ENCODE measurements at places on chromosomes 7 and 10.

DNA sequence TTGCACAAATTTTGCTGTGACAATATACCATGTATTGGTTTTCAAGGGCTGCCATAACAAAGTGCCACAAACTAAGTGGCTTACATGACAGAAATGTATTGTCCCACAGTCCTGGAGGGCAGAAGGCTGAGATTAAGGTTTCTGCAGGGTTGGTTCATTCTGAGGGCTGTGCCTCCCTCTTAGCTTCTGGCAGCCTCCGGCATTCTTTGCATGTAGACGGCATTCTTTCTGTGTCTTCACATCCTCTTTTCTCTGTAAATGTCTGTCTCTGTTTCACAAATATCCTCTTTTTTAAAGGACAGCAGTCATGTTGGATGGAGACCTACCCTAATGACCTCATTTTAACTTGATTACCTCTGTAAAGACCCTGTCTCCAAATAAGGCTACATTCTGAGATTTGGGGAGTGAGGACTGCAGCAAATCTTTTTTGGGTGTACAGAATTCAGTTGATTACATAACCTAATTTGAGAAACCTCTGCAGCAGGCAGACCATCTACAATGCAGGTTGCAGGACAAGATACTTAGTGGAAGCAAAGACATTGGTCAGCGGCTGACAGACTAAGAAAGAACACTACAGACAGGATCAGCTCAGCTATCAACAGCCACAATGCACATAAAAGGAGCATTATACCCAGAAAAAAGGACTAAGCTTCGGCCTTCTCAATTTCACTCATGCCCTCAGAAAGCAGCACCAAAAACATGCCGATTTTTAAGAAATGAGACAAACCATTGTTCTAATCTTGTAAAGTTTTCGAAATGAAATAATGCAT, 84.6 kb upstream of the FAM3C start:
- DNase-seq = no peak

DNA sequence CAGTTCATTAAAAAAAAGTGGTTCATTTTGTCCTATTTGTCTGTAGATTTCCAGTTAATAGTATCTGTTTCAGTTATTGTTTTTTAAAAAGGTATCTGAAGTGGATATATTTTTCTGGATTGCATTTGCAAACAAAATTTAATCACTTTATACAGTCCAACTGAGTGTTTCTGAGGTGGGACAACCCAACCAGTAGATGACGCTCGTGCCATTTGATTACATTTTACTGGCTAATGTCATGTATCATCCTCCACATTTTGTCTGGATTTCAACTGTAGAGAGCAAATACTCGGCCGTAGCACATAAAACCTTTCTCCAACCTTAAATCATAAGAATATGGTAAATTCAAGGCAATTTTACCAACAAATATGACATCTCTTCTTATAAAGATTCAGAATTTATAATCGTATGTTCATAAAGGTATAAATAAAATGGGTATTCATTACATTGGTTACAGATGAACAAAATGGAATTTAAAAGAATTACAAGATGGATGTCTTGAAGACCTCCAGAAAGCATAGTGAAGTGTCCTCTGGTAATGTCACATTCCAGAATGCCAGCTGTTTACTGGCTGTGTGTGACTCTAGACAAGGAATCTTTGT, 789.0 kb downstream of the PHTF2 start:
- no peak for DNase-seq

- DNase-seq = no peak
Measured at GRCh38 chr7:33261585-33261984, 132.2 kb downstream of the BBS9 start.

DNA sequence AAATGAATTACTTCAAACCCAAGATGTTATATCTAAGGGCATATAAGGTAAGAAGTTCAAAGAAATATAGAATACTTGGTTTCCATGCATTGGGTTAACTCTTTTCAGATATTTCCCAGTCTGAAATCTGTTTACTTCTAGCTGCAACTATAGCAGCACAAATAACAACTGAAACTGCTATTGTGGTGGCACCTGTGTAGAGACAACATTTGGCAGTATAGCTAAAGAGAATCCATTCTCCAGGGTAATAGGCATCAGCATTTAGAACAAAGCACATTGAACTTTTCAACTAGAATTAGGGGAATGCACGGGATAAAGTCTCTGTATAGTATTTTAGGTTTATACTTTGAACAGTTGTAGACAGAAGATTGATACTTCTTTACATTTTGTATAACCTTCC, 19.7 kb upstream of the CALCR start:
- no peak for DNase-seq

- DNase-seq = no peak
Measured at GRCh38 chr10:97494863-97495506, 3.2 kb downstream of the MMS19 start.

GRCh38 chr7:43530553-43531410, 52.1 kb upstream of the STK17A start:
- DNase-seq = no peak

- DNase-seq = no peak
Measured at GRCh38 chr7:86978808-86979506, 80.5 kb downstream of the ELAPOR2 start.

- DNase-seq = no peak
Measured at GRCh38 chr7:30062587-30062986, 34.4 kb downstream of the PLEKHA8 start.

DNA sequence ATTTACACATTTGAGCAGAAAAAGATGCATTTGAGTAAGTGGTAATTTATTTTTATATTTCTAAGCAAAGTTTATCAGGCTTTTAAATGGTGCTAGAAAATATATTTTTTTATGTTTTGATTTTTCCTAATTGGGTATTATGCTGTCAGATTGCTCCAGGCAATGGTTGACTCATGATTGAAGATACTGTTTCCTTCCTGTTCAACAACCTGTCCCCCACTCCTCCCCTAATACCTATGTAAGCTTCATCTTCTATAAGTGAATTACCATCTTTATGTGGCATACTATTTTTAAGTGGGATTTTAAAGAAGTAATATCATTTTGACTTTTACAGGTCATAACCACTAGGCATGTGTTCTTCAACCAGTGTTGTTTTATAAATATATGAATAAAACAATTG, 21.4 kb downstream of the TSPAN13 start:
- no peak for DNase-seq

DNA sequence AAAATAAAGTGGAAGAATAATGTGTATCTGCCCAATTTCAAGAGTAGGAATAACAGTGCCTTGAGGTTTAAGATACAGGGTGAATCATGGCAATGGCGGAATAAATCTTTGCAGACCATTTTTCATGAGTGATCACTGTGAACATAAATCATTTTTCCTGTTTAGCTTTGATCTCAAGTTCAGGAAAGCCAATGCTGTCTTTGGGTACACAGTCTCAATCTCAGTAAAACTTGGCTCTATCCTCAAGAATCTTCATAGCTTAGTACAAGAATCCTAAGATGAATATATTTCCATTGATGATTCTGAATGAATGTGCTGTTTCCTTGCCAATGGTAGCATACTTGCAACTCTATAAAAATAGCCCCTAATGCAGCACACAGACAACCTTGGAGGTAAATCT, 6.8 kb downstream of the NAMPT start:
- DNase-seq = no peak

DNA sequence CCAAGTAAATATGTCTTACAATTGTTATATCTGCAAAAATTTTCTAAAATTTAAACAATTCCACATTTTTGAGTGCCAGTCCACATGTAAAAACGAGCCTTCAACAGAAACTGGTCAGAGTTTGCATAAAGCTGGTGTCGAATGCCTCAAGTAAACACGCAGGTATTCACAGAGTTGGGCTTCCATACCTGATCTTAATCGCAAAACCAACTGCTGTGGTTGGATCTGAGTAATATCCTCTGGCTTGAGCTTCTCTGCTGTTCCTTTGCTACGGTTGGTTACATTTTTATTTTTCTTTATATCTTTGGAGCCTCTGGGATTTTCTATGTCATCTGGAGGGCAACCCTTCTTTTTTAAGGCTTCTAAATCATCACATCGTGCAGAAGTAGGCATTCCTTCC, 28.4 kb downstream of the ITGB1 start:
- no peak for DNase-seq

DNA sequence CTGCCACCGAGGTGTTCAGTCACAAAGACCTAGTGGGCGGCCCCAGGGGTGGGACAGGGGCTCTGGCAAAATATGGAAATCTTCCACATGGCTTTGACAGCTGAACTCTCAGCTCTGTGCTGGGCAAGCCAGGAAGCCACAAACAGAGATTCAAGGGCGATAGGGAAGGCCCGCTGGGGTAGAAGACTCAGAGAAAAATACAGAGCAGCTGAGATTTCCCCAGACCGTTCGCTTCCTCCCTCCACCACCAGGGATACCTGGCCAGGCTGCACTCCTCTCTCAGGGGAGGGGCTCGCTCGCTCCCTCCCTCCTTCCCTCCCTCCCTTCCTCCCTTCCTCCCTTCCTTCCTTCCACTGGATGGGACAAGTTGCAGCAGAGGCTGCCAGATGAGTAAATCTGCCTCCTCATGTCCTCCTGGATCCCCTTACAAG, 260.5 kb downstream of the PRPF18 start:
- peak; percentile 5 for DNase-seq

GRCh38 chr7:148270576-148270975, 320.0 kb upstream of the C7orf33 start:
- DNase-seq = no peak

GRCh38 chr7:2260820-2261219, 18.8 kb downstream of the NUDT1 start:
- no peak for DNase-seq

- no peak for DNase-seq
Measured at GRCh38 chr10:35770817-35771355, 128.8 kb upstream of the FZD8 start.

- DNase-seq = no peak
Measured at GRCh38 chr10:119055472-119055871, 25.1 kb downstream of the EIF3A start.

DNA sequence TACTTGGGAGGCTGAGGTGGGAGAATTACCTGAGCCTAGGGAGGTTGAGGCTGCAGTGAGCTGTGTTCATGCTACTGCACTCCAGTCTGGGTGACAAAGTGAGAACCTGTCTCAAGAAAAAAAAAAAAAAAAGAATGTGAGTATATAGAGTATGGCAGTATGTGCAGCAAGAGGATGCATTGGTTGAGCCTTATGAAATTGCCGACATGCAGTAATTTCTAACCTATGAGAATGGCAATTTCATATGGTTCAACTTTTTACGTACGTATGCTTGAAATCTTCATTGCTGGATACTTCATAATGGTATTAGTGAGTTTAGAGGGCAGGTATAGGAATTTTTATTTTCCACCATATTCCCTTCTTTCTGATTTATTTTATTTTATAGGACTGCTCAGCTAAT, 4.6 kb upstream of the FAM133B start:
- DNase-seq = no peak

DNA sequence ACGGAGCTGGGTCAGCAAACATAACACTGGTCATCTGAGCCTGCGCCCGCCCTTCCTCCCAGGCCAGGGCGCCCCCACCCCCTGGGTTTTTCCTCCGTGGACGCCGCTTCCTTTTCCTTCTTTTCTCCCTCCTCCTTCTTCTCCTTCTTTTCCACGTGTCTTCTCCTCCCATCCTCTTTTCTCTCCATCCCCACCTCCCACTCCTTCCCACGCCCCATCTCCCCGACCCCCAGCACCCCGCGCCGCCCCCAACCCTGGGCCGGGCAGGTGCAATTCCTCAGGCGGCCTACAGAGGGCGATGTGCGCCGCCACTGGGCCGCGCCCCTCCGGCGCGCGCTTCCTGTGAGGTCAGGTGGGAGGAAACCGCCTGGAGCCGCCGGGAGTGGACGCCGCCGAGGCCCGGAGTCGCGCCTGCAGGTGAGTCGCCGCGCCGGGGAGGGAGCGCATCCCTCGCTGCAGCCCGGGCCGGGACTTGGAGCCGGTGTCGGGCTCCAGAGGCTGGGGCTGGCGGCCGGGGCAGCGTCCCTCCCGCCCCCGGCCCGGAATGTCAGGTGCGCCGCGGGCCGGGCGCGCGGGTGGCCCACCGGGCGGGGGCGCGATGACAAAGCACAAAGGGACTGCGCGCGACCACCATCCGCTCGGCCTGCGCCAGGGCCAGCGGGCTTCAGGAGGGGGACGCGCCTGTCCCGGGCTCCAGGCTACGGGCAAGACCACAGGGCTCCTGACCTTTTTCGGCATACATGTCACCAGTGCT, at the start of gene FAM241B:
FAM241B (plus strand) TSS at position 351 of the 754 bp plus-strand sequence. CDS start 1,497 bp downstream, outside the sequence.
- DNase-seq = peak; percentile 83

- no peak for DNase-seq
Measured at GRCh38 chr7:113800826-113801225, 118.0 kb downstream of the PPP1R3A start.

- DNase-seq = no peak
Measured at GRCh38 chr7:92025260-92025659, 84.6 kb downstream of the AKAP9 start.

DNA sequence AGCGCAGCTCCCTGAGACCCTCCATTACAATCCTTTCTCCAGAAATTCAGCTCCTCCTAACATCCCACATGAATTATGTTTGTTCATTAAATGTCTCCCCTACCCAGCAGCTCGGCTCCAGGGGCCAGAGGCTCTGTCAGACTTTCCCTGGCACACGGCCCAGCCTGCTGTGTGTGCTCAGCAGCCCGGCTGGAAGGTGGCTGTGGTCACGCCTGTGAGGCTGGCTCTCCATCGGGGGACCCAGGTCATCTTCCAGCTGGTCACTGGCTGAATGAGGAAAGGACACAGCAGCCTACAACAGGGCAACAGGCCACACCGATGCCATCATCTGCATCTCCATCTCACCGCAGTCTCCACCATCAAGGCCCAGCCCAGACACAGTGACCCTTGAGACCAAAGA, 219.8 kb downstream of the MAD1L1 start:
- DNase-seq = no peak

All from activated CD4-positive, alpha-beta T cell treated with anti-CD3 and anti-CD28 coated beads for 48 hours (primary cell).